ENCODE measurements at places on chromosomes 3 and 15.

GRCh38 chr3:127371334-127371733, 83.5 kb upstream of the PRR20G start:
- DNase-seq: no peak

DNA sequence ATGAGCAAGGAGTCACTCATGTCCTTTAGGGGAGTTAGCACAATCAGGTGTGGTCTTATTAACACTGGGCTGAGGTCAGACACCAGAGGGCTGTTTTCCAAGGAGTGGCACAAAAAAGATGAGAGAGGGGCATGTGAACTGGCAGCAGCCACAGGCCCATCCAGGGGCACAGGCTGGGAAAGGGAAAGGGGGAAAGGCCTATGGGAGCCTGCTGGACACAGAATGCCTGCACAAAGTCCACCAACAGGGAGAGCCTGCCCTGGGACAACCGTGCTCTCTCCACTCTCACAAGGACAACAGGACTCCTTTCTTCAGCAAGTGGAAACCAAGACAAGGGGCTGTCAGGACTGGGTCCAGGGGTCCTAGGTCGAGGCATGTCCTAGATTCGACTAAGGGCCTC, 109.6 kb downstream of the ADCY5 start:
- no peak for DNase-seq

- no peak for DNase-seq
These were observed 32.7 kb downstream of the USF3 start for GRCh38 chr3:113663761-113664160.

GRCh38 chr3:58535531-58536500, 1.2 kb downstream of the ACOX2 start:
- DNase-seq: peak; percentile 46

DNA sequence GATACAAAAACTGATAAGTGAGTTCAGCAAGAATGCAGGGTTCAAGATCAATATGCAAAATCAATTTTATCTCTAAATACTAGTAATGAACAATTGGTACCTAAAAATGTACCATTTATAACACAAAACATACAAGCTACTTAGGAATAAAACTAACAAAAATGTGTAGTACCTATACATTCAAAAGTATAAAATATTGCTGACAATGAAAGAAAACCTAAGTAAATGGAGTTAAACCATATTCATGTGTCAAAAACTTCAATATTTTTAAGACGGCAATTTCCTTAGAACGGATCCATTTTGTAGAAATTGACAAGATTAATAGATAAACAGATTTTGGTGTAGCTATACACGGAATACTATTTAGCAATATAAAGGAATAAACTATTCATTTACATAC, 343.1 kb upstream of the CCDC54 start:
- no peak for DNase-seq

- DNase-seq: no peak
These were observed 90.1 kb upstream of the LYSMD4 start for GRCh38 chr15:99823346-99823745.

- DNase-seq: no peak
These were observed 88.8 kb upstream of the RNU6-1 start for GRCh38 chr15:67928666-67929065.

- DNase-seq: no peak
These were observed 236.8 kb upstream of the GBE1 start for GRCh38 chr3:81998139-81998755.

DNA sequence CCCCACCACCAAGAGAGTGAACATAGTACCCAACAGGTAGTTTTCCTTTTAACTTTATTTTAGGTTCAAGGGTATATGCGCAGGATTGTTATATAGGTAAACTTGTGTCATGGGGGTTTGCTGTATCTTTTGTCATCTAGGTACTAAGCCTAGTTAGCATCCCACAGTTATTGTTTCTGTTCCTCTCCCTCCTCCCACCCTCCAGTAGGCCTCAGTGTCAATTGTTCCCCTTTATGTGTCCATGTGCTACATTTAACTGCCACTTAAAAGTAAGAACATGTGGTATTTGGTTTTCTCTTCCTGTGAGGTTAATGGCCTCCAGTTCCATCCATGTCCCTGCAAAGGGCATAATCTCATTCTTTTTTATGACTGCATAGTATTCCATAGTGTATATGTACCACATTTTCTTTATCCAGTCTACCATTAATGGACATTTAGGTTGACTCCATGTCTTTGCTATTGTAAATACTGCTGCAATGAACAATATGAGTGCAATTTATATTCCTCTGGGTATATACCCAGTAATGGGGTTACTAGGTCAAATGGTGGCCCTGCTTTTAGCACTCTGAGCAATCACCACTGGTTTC, 66.2 kb downstream of the ST3GAL6 start:
- no peak for DNase-seq

DNA sequence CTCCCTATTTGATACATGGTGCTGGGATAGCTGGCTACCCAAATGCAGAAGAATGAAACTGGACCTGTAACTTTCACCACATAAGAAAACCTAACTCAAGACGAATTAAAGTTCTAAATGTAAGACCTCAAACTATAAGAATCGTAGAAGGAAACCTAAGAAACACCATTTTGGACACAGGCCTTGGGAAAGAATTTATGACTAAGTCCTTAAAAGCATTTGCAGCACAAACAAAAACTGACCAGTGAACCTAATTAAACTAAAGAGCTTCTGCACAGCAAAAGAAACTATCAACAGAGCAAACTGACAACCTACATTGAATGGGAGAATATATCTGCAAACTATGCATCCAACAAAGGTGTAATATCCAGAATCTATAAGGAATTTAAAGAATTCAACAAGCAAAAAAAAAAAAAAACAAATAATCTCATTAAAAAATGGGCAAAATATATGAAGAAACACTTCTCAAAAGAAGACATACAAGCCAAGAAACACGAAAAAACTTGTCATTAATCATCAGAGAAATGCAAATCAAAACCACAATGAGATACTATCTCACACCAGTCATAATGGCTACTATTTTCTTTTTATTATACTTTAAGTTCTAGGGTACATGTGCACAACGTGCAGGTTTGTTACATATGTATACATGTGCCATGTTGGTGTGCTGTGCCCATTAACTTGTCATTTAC, 37.0 kb downstream of the HDGFL3 start:
- no peak for DNase-seq

DNA sequence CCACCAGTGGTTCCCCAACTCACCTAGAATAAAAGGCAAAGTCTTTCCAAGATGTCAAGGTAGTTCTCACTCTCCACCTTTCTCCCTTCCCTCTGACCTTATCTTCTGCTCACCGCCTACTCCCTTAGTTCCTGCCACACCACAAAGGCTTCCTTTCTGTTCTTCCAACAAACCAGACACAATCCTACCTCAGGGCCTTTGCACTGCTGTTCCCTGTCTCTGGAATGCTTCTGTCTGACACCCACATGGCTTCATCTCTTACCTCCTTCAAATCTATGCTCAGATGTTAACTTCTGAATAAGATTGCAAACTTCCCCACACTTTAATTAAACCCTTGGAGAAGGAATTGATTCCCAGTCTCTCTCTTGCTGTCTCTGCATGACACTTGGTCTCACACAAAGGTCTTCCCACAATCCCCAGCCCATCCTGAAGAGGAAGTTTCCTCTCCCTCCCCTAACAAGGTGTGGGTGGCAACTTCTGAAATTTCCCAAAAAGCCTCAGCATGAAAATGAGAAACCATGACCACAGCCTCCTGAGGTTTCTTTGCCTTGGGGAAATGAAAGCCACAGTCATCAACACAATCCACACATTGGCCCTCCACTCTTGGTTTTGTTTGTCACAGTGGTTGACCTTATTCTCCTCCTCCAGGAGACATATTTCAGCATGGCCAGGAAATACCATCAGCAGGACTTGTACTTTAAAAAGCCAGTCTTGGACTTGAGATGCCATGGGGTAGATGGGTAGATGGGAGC, 3.0 kb upstream of the RYK start:
- no peak for DNase-seq

DNA sequence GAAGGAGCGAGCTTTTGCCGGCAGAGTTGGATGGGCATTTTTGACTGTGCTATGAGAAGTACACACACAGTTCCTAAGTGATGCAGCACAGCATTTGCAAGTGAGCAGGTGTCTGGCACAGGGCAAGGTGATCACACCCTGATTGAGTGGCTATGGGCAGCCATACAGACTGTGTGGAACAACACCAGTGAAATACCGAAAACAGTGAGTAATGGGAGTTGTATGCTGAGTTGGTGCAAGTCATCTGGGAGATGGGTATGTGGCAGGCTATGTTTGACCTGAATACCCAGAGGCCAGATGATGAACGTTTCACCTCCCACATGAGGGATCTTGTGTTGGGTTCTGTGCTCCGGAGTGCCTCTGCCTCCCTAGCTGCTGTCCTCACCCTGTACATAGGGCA, 53.5 kb upstream of the TIPARP start:
- no peak for DNase-seq

DNA sequence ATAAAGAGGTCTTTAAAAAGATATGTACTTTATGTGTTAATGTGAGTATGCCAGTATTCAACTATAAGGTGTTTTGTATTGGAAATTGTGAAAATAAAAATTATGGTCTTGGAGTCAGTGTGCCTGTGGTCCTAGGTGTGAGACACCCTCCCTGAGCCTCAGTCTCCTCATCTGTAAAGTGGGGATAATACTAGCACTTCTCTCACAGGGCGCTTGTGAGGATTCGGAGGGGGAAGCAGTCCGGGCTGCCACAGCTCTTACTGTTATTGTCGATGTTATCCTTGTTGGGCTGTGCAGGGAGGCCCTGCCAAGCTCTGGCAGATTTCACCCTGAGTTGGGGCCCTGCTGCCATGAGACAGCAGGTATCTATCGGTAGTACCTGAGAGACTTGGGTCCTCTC, 26.7 kb upstream of the FBLN2 start:
- DNase-seq: no peak

DNA sequence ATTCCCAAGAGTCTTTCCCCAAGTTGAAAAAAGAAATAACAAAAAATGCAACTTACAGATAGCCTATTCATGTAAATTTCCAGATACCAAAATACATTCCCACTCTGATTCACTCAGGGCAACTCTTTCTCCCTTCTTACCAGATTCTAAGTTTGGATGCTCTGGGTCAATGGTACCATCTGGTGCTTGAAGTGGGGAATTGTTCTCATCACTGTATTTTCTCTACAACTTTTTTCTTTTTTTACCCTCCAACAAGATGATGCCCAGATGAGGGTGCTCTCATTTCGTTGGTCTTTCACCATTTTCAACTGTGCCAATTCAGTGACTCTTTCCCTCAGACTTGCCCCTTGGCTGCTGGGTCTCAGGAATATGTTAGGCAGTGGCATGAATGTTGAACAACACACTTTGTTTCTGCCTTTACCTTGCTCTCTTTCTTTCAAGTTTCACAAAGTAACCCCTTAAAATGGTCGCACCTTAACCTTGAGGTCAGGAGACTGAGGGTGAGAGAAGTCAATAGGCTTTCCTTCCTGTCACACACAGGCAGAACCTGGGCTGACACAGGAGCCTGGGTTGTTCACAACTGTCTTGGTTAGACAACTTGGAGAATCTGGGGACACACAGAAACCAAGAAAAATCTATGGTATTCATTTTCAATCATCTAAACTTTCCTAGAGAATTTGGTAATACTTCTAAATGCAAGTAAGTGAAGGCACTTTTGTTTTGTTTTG, 330.7 kb upstream of the SLCO3A1 start:
- DNase-seq: no peak

GRCh38 chr3:24730173-24730572, 235.5 kb upstream of the THRB start:
- no peak for DNase-seq

DNA sequence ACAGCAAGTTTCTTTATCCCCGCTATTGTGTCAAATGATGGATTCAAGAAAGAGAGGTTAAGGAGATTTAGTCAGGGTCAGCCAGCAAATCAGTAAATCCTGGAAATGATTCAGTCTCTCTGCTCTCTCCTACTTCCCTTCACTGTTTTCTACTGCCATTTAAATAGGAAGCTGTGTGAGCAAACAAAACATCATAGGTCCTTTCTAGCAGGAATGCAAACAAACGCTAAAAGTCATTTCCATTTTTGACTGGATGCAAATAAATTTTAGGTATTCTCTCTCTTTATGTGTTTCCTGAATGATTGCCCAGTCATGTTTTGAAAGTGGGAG, 299.4 kb upstream of the RORA start:
- no peak for DNase-seq
